Psoas muscle (tissue), 8 donors: ENCODE measurements at places on chromosomes 12 and 14.
A peak's percentile ranks its signal among the peaks of the same experiment; 100 is the strongest.

DNA sequence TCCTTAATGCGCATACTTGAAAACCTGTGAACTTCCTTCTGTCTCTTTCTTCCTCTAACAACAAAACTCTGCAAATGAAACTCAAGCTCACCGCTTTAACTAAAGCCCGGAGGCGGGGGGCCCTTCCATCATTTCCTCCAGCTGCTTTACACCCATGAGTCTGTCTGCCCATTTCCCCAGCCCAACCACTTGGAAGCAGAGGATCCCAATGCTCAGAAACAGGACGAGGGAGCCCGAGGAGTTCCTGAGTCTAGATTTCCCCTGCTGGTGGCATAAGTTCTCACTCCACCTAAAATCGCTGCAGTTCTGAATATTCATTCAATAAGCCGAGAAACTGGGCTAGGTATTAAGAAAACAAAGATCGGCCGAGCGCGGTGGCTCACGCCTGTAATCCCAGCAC is 30.8 kb downstream of the GPR19 start:
- no peak for DNase-seq

DNA sequence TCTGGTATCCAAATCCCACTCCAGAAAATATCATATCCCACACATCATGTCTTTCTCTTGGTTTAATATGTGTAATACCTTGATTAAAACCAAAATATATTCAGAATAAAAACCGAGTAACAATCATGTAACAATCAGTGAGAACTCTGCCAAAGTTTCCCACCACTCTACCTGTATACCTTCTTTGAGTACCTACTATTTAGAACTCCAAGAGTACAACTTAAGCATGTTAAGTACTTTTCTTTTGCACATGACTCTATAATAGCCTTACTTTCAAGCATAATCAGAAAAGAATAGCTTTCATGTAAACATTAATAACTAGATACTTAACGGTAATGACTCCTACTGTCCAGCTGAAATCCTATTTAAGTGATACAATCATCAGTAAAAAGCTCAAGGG is 223.2 kb downstream of the MED13L start:
- DNase-seq, result no peak

DNA sequence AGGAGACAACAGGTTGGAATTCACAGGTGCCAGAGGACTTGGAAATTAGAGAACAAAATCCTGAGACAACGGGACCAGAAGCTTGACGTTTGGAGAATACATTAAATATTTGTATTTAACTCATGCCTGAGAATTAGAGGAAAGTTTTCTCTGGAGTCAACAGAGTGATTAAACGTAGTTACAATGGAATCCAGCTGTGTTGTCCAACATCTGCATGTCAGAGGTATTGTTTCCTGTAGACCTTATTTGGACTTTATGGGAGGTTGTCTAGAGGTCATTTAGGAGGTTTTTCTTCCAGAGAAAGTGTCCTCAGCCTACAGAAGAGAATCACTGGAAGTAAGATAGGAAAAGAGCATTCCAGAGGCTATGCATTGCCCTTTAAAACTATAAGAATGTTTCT is 45.1 kb upstream of the RERGL start:
- no peak for DNase-seq

- no peak for DNase-seq
Observed at GRCh38 chr12:58386136-58386535, 444.8 kb downstream of the ATP23 start.

GRCh38 chr14:25833341-25834126 is 764.3 kb downstream of the NOVA1 start:
- DNase-seq, result no peak

- no peak for DNase-seq
Observed at GRCh38 chr12:114580306-114580705, 103.7 kb downstream of the TBX3 start.

GRCh38 chr12:114408471-114408885 is 2.5 kb upstream of the TBX5 start:
- DNase-seq, result no peak

DNA sequence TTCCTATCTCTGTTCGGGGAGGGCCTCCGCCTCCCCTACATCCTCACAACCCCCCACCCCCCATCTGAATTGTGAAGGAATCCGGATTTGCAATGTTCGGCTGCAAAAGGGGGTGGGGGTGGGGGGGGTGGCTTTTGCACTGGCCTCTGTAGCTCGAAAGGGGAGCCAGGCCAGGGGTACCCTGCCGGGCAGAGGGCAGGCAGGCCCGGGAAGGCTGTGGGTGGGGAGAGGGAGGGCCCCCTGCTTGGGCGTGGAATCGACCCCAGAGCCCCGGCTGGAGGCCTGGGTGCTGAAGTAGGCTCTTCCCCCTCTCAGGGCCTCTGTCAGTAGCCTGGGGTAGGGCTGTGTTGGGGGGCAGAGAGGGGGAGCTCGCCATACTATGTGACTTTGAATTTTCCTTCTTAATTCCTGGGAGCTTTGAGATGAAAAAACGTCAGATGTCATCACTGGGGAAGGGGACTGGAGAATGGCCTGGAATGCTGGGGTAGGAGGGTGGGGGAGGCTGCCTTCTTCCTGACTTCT is 1.1 kb downstream of the LRP1 start:
- peak; percentile 26 for DNase-seq

- DNase-seq, result no peak
Observed at GRCh38 chr12:75599061-75599460, 87.7 kb upstream of the KRR1 start.

DNA sequence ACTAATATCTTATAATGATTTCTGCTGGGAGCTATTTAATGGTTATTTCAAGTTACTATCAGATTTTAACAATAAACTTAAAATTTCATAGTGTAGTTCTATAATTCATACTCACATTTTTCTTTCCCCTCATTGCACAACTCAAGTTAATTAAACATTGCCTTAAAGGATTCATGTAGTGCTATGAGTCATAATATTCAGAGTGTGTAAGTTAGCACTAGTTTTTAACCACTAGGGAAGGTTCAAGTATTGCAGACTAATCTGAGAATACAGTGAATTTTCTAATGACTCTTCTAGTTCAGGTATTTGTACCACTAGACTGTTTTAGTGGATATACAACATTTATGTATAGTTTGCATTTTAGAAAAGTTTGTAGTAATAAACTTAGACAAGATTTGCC is 49.9 kb downstream of the FOXA1 start:
- DNase-seq, result no peak

- DNase-seq, result no peak
Observed at GRCh38 chr12:6471989-6472360, 1.5 kb upstream of the VAMP1 start.

DNA sequence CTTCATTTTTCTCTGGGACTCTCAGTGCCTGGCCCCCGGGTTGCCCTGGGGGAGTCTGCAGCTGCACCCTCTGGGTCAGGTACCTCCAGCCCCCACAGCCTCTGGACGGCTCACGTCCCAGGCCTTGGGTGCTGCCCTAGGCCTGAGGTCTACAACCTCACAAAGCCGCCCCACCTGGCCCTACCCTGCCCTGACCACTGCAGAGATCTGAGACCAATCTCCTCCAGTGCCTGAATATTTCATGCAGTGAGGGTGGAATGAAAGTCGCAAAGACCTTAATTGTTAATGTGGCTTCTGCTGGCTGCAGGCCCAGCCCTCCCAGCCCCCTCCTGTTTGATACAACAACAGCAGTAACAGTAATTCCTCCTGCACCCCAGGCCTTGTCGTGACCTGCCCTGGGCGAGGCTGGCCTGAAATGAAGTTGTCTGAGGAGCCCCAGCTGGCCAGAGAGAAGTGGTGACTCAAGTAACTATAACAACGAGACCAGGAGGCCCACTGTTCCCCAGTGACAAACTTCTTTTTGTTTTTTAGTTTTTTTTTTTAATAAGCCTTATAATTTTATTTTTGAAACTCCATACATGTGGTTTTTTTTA is 8.8 kb upstream of the CCDC85C start:
- DNase-seq, result no peak

DNA sequence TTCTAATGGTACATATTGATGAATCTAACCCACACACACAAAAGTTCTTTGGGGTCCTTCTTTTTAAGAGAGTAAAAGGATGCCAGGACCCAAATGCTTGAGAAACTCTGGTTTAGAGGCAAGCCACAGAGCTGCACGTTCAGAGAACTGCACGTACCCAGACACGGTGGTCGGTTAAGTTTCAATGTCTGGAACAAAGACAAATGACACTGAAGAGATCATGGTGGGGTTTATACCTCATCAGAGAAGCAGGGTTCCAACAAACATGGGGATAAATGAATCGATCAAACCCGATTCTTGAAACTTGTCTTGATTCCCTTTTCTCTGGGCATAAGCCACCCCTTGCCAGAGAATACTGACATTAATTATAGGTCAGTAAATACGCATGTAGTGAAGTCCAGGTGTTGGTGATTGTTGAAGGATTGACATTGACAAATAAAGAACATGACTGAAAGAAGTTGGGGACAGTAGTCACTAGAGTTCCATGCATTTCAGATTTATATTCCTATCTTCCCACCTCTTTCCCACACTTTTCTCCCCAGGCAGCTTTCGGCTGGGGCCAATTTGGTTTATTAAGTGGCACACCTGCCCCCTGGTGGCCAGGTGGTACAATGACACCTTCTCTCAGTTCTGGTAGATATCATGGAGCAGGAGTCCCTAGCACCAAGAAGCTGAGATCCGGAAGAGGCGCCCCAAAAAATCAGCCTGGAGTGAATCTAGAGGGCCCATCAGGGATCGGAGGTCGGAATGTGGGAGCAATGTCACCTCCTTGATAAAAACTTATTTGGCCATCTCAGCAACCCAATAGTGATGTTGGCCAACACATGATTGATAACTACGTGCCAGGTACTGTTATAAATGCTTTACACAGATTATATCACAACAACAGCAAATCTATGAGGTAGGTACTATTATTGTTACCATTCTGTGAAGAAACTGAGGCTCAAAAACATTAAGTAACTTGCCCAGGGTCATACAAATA is 17.8 kb upstream of the HDAC7 start:
- DNase-seq, result peak; percentile 77

DNA sequence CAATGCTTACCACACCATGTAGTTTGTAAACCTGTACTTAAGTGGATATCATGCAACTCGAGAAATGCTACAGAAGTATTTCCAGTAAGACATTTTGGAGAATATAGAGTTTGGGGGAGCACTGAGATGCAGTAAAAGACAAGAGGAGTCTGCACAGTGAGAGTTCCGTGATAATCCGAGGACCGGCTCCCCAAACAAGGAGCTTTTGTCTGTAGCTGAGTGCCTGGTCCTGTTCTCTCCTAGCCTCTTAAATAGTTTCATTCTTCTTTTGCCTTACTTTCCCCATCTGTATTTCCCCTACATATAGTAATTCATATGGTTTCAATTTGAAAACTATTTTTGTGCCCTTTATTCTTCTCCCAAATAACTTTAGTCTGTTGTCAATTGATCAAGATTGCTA is 364.1 kb downstream of the EGLN3 start:
- no peak for DNase-seq

DNA sequence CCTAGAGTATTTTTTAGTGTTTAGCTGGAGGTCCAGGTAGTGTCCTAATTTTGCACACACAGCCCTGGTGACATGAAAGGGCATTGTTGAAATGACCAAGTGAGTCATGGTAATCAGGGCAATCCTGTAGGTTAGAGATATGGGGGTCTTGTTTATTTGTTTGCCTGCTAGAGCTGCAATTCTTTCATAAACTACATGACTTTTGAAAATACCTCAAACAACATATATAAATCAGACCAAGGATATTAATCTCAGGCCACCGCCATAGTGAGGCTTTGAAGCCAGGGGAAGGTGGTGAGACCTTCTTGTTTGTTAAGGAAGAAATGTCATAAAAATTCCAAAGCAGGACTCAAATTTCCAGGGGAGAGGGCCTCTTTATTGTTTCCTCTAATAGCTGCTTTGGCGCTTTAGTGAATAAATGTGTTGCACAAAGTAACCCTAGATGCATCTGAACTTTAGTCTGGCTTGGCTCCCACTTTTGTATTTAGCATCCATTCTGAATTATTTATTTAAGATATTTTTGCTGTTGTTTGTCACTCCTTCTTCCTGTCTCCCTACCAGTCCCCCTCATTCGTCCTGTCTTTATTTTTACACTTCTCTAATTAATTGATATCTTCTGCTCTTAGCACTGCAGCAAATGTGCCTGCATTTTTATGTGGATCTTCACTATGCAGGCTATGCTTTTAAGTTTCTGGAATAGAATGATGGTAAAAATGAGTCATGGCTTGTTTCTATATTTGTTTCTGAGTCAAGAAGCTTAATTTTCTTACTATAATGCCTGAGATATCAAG is 430.3 kb downstream of the RAD51B start:
- DNase-seq, result no peak

GRCh38 chr12:75765170-75766059 is 254.0 kb upstream of the KRR1 start:
- DNase-seq, result no peak

DNA sequence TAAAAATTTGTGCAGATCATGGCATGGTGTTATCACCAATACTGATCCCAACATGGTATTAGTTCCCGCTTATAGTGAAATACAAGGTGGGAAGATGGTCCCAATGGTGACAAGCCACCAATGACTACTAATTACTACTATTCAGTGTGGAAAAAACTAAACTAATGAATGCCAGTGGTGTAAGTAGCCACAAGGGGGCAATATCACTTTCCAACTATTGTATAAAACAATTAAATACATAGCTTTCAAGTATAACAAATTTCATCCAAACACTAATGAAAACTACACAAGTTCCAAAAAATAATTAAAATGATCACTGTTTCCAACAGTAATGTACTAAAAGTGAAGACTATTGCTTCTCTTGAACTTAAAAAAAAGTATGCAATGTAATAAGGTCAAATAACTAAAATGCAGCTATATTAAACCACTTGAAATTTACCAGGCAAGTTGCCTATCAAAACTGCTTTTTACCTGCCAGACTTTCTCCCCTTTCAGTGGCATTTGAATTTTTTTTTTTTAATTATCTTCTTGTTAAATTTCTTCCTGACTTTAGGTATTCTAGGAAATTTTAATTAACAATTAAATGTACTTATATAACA is 58.0 kb downstream of the PAPLN start:
- no peak for DNase-seq

DNA sequence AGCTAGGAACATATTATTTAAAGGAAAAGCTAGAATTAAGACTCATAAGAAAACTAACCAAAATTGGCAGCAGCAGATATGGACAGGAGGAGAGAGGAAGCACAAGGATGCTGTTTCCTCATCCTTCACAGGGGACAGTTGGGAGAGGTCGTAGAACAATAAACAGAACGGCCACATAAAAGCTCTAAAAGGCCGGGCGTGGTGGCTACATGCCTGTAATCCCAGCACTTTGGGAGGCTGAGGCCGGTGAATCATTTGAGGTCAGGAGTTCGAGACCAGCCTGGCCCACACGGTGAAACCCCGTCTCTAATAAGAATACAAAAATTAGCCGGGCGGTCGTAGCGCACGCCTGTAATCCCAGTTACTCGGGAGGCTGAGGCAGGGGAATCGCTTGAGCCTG is 10.5 kb downstream of the TCL1B start:
- no peak for DNase-seq
